ENCODE measurements at places on chromosomes 2 and 18.

- DNase-seq, result no peak
Observed at GRCh38 chr2:84700006-84700405, 180.9 kb downstream of the TRABD2A start.

GRCh38 chr2:158923641-158924040, 44.8 kb upstream of the TANC1 start:
- no peak for DNase-seq

- DNase-seq, result no peak
Observed at GRCh38 chr18:24518596-24518995, 58.2 kb downstream of the HRH4 start.

GRCh38 chr2:80302314-80303005, 2.1 kb downstream of the LRRTM1 start:
- no peak for DNase-seq

- no peak for DNase-seq
Observed at GRCh38 chr18:44541159-44541558, 139.5 kb upstream of the SETBP1 start.

GRCh38 chr2:27531983-27532382, 35.3 kb downstream of the GCKR start:
- DNase-seq, result no peak

GRCh38 chr2:66567729-66568128, 132.8 kb downstream of the MEIS1 start:
- no peak for DNase-seq

GRCh38 chr2:162390801-162391200, 46.9 kb downstream of the GCA start:
- no peak for DNase-seq

GRCh38 chr2:222160944-222161343, 137.9 kb downstream of the PAX3 start:
- DNase-seq, result no peak

GRCh38 chr2:215269397-215270117, 42.3 kb upstream of the ATIC start:
- peak; percentile 83 for DNase-seq

GRCh38 chr2:48145845-48146452, 239.7 kb upstream of the FBXO11 start:
- no peak for DNase-seq

- no peak for DNase-seq
Observed at GRCh38 chr18:51390702-51391101, 193.2 kb upstream of the MEX3C start.

GRCh38 chr2:127108090-127108523, 1.2 kb upstream of the BIN1 start:
- no peak for DNase-seq

DNA sequence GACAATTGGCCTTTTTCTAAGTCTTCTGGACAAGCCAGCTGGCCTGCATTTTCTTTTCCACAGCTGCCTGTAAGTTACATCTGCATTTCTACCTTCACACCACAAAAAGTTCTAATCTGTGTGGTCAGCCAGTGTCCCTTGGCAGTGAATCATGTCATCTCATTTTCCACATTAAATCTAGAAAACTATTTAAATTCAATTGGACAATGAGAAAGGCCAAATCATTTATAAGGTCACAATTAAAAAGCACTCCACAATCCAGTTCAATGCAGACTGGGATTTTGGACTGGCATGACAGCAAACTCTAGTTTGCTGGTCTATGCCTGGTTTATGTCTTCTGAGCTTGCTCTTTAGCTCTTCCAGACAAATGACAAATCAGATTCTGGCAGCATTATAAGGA, 494.2 kb upstream of the SPHKAP start:
- peak; percentile 40 for DNase-seq

- DNase-seq, result peak; percentile 75
Observed at GRCh38 chr2:239252801-239253200, 148.0 kb downstream of the HDAC4 start.

GRCh38 chr2:168072626-168073303, 174.6 kb downstream of the STK39 start:
- DNase-seq, result no peak

DNA sequence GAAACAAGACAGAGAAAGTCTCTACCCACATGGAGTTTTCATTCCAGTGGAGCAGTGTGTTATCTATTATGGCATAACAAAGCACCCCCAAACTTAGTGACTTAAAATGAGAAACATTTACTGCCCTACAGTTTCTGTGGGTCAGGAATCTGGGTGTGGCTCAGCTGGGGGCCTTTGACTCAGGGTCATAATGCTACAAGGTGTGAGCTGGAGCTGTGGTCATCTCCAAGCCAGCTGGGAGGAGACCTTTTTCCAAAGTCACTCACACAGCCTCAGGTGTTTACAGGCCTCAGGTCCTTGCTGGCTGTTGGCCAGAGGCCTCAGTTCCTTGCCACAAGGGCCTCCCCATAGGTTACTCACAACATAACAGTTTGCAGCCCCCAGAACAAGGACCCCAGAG, 169.2 kb downstream of the ETAA1 start:
- no peak for DNase-seq

DNA sequence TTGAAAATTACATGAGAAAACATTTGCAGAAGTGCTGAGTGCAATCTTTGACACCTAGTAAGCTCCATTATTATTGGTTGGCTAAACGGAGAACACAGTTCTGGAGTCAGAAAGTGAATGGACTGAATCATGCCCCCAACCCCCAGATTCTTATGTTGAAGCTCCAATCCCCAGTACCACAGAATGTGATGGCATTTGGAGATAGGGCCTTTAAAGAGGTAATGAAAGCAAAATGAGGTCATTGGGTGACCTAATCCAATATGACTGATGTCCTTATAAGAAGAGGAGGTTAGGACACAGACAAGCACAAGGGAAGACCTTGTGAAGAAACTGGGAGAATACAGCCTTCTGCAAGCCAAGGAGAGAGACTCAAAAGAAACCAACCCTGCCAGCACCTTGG, 200.9 kb upstream of the EPAS1 start:
- no peak for DNase-seq

GRCh38 chr2:119739580-119740255, 20.0 kb upstream of the PTPN4 start:
- DNase-seq, result no peak

- peak; percentile 64 for DNase-seq
Observed at GRCh38 chr2:148132412-148132811, 111.5 kb downstream of the MBD5 start.

DNA sequence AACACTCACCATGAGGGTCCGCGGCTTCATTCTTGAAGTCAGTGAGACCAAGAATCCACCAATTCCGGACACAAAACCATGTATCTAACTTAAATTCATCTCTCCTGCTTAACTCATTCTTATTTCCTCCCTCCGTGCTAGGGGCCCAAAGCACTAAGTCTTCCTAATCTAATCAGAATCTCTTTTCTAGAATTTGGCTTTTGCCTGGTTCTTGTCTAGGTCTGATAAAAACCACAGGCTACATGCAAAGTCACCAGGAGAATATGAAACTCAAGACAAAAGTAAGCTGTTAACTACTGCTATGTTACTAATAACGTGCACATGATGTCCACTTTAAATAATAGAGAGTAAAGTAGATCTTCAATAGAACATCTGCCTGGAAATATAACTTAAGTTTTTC, 69.9 kb downstream of the TRIP12 start:
- DNase-seq, result no peak

GRCh38 chr2:121547646-121548045, 17.0 kb downstream of the RNU4ATAC start:
- DNase-seq, result no peak

GRCh38 chr2:146267093-146267492, 1577.7 kb upstream of the ACVR2A start:
- peak; percentile 11 for DNase-seq

GRCh38 chr2:5657231-5657630, 35.0 kb upstream of the SOX11 start:
- no peak for DNase-seq

DNA sequence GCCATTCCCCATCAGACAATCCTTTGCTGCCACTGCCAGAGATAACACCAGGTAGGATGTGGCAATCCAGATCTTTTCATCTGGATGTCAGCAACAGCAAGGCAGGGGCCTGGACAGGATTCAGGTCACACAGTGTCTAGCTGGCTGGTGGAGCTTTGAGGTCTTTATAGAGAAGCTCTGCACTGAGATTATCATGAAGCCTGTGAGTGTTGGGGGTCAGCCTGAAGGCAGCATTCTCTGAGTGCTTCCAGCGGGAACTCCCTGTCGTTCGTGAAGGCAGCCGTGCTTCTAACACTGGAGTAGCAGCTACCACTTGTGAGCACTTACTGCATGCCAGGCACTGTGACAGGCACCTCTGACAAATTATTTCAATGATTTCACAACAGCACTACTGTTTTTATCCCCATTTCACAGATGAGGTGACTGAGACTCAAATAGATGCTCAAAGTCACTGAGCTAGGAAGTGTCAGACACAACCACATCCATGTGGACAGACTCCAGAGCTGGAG, 85.7 kb downstream of the SEMA4F start:
- DNase-seq, result no peak
